ENCODE measurements at places on chromosomes 13 and 19.

- no peak overlapping the region for H3K27ac ChIP-seq
- no peaks in the 10 kb centered on the region for H3K27me3 ChIP-seq
- H3K36me3 ChIP-seq, result no peaks in the 10 kb centered on the region
Observed at GRCh38 chr13:38636761-38637160, 50.1 kb upstream of the FREM2 start.

GRCh38 chr13:50387051-50387581 is 371.9 kb downstream of the KCNRG start:
- H3K4me1 ChIP-seq, result peaks cover 4% of the 10 kb centered on the region
- no peak overlapping the region for H3K4me3 ChIP-seq
- no peak overlapping the region for H3K27ac ChIP-seq
- no peak for DNase-seq

- H3K36me3 ChIP-seq, result peaks cover 21% of the 10 kb centered on the region
- DNase-seq, result no peak
- H3K4me1 ChIP-seq, result peaks cover 16% of the 10 kb centered on the region
- no peak overlapping the region for H3K27ac ChIP-seq
- H3K27me3 ChIP-seq, result peaks cover 17% of the 10 kb centered on the region
Observed at GRCh38 chr19:55341595-55342531, 2.2 kb downstream of the KMT5C start.

DNA sequence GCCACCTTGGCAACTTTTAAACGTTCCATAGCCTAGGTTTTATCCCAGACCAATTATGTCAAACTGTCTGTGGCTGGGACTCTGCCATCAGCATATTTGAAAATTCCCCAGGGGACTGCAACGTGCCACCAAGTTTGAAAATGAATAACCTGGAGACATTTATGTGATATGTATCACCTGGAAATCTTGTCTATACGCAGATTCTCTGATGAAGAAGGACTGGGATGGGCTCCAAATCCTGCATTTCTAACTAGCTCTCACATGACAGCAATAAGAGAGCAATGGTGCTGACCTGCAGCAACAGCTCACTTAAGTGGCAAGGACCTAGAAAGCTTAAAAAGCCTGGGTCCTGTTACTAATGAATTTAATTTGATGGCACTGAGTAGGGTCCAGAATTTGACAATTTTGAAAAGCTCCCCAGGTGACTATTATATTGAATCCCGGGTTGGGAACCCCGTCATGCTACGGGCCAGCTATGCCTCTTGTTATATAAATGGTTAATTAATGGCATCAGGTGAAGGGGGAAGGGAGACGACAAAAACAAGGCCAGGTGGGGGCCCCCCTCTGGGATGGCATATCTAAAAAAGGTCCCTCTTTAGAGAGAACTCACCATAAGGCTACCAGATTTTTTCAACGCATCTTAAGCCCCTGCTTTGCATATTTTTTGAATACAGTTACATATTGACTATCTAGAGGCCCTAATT is 213.7 kb downstream of the ZIC5 start:
- no peak for DNase-seq
- peaks cover 35% of the 10 kb centered on the region for H3K36me3 ChIP-seq
- H3K4me1 ChIP-seq, result peaks cover 9% of the 10 kb centered on the region
- H3K27ac ChIP-seq, result no peak overlapping the region
- H3K4me3 ChIP-seq, result no peak overlapping the region
- no peaks in the 10 kb centered on the region for H3K27me3 ChIP-seq

GRCh38 chr19:7879111-7879807 is 5.1 kb upstream of the PRR36 start:
- H3K4me3 ChIP-seq, result no peak overlapping the region
- no peak overlapping the region for H3K27ac ChIP-seq
- peaks cover 32% of the 10 kb centered on the region for H3K27me3 ChIP-seq
- H3K36me3 ChIP-seq, result peaks cover 1% of the 10 kb centered on the region
- H3K4me1 ChIP-seq, result peaks cover 5% of the 10 kb centered on the region

GRCh38 chr19:1163283-1163933 is 10.7 kb downstream of the SBNO2 start:
- H3K27ac ChIP-seq, result no peak overlapping the region
- H3K36me3 ChIP-seq, result peaks cover 12% of the 10 kb centered on the region
- no peak for DNase-seq

- peaks cover 14% of the 10 kb centered on the region for H3K36me3 ChIP-seq
- H3K27ac ChIP-seq, result no peak overlapping the region
- DNase-seq, result peak; percentile 38
- H3K4me3 ChIP-seq, result no peak overlapping the region
Observed at GRCh38 chr19:46753420-46754155, 7.3 kb upstream of the STRN4 start.

DNA sequence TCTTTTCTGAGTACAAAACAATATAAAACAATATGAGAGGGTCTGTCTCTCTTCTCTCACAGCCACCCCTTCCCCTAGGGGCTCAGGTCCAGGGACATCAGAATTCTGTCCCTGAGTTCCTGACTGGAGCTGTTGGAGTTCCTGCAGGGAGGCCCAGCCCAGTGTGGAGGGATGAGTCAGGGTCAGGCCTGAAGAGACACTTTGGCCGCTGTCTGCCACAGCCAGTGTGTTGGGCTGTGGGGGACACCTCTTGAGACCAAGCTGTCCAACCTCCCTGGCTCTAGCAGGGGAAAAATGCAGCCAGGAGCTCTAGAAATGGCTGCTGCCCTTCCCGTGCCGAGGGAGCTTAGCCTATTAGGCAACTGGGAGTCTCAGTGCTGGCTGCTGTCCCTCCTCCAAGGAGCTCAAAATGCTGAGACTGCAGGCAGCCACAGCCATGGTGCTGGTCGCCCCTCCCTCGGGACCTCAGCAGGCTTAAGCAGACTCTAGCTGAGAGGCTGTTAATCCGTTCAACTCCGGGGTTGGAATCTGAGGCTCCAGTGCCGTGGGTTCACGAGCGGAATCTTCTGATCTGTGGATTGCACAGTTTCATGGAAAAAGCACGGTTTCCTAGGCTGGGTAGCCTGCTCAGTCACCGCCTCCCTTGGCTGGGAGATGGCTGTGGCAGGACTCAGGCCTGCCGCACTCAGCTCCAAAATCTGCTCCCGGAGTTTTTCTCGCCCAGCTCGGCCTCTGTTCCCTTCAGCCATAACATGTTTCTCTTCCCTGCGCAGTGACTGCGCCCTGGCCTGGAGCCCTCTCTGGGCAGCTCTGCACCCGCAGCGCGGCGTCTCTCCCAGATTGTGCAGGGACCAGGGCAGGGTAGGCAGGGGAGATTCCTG is 3.8 kb upstream of the ZNF626 start:
- DNase-seq, result no peak
- peaks cover 20% of the 10 kb centered on the region for H3K4me1 ChIP-seq
- peak overlapping the region; percentile 77 for H3K4me3 ChIP-seq

GRCh38 chr19:16449330-16449961 is 22.3 kb downstream of the EPS15L1 start:
- DNase-seq, result peak; percentile 66
- H3K4me1 ChIP-seq, result peaks cover 91% of the 10 kb centered on the region
- peak overlapping the region; percentile 76 for H3K4me3 ChIP-seq
- H3K36me3 ChIP-seq, result peaks cover 34% of the 10 kb centered on the region

DNA sequence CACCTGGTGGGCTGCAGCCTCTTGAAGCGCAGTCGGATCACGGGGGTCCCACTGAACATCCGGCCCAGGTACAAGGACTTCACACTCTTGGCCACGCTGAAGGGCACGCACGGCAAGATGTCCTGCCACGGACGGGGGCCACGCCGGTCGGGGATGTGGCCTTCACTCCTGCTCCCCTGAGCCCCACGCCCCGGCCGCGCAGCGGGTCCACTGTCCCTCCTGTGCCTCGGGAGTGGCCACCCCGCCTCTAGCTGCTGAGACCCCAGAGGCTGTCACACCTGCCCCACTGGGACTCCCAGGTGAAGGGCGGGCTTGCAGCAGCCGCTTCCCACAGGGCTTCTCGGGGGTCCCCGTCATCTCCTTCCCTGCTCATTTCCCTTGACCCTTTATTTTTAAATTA is 31.2 kb downstream of the GAS6 start:
- peaks cover 11% of the 10 kb centered on the region for H3K4me1 ChIP-seq
- peaks cover 47% of the 10 kb centered on the region for H3K36me3 ChIP-seq
- no peak overlapping the region for H3K4me3 ChIP-seq
- no peak for DNase-seq
- no peaks in the 10 kb centered on the region for H3K27me3 ChIP-seq
- H3K27ac ChIP-seq, result no peak overlapping the region

GRCh38 chr19:14059093-14059480 is 2.8 kb downstream of the PALM3 start:
- no peak for DNase-seq
- peaks cover 64% of the 10 kb centered on the region for H3K27me3 ChIP-seq
- H3K27ac ChIP-seq, result no peak overlapping the region

GRCh38 chr19:15289673-15290072 is 42.7 kb downstream of the BRD4 start:
- peak overlapping the region; percentile 87 for H3K27ac ChIP-seq
- no peak overlapping the region for H3K4me3 ChIP-seq
- H3K36me3 ChIP-seq, result peaks cover 10% of the 10 kb centered on the region

DNA sequence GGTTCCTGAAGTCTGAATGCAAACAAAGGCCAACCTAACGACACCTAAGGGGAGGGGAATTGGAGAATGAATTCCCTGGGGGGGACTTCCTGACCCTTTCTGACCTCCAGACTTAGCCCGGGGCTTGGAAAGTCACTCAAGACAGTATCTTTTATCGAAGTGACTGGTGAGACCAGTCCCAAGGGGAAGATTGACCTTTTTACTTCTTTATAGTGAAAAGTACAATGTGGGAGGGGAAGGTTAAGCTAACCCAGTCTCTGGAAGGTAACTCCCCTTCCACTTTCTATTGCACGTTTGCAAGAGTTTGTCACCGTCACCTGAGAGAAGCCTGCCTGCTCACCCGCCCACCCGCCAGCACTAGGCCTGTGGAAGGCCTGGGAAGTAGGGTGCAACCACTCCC is 111.9 kb downstream of the EFNB2 start:
- H3K27me3 ChIP-seq, result peaks cover 11% of the 10 kb centered on the region
- H3K27ac ChIP-seq, result peak overlapping the region; percentile 71
- H3K36me3 ChIP-seq, result no peaks in the 10 kb centered on the region
- no peak overlapping the region for H3K4me3 ChIP-seq
- DNase-seq, result peak; percentile 36
- peaks cover 5% of the 10 kb centered on the region for H3K4me1 ChIP-seq

- peaks cover 15% of the 10 kb centered on the region for H3K27me3 ChIP-seq
- H3K36me3 ChIP-seq, result no peaks in the 10 kb centered on the region
- H3K4me3 ChIP-seq, result no peak overlapping the region
Observed at GRCh38 chr13:94408314-94409036, 71.0 kb downstream of the DCT start.

GRCh38 chr19:45391346-45391745 is 13.5 kb downstream of the PPP1R13L start:
- no peaks in the 10 kb centered on the region for H3K36me3 ChIP-seq
- DNase-seq, result no peak
- H3K27ac ChIP-seq, result no peak overlapping the region
- H3K4me3 ChIP-seq, result no peak overlapping the region
- H3K4me1 ChIP-seq, result peaks cover 5% of the 10 kb centered on the region
- peaks cover 20% of the 10 kb centered on the region for H3K27me3 ChIP-seq

GRCh38 chr13:53285896-53286430 is 257.4 kb downstream of the OLFM4 start:
- no peaks in the 10 kb centered on the region for H3K27me3 ChIP-seq
- H3K27ac ChIP-seq, result no peak overlapping the region
- H3K36me3 ChIP-seq, result no peaks in the 10 kb centered on the region
- no peak for DNase-seq
- H3K4me3 ChIP-seq, result no peak overlapping the region
- no peaks in the 10 kb centered on the region for H3K4me1 ChIP-seq

DNA sequence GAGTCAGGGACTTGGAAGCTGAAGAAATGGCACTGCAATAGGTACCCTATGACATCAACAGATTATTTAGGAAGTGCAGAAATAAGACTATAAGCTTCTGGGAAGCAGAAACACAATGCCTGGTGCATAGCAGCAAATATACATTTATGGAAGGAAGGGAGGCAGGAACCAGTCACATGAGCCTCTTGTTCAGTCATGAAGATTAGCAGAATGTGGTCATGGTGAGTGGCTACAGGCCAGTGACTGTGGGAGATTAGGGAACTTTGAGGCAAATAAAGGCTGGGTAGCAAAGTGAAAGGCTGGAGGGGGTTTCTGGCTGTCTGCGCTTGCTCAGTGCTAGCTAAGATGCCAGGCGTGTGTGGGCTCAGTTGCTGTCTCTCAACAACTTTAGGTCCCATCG is 96.3 kb downstream of the EPSTI1 start:
- peaks cover 2% of the 10 kb centered on the region for H3K4me1 ChIP-seq
- H3K27ac ChIP-seq, result no peak overlapping the region
- peaks cover 24% of the 10 kb centered on the region for H3K36me3 ChIP-seq

DNA sequence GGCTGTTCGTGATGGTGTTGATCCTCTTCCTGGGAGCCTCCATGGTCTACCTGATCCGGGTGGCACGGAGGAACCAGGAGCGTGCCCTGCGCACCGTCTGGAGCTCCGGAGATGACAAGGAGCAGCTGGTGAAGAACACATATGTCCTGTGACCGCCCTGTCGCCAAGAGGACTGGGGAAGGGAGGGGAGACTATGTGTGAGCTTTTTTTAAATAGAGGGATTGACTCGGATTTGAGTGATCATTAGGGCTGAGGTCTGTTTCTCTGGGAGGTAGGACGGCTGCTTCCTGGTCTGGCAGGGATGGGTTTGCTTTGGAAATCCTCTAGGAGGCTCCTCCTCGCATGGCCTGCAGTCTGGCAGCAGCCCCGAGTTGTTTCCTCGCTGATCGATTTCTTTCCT is 12.2 kb upstream of the C19orf33 start:
- no peak for DNase-seq
- no peaks in the 10 kb centered on the region for H3K27me3 ChIP-seq
- no peak overlapping the region for H3K4me3 ChIP-seq
- H3K27ac ChIP-seq, result no peak overlapping the region
- H3K4me1 ChIP-seq, result peaks cover 8% of the 10 kb centered on the region

DNA sequence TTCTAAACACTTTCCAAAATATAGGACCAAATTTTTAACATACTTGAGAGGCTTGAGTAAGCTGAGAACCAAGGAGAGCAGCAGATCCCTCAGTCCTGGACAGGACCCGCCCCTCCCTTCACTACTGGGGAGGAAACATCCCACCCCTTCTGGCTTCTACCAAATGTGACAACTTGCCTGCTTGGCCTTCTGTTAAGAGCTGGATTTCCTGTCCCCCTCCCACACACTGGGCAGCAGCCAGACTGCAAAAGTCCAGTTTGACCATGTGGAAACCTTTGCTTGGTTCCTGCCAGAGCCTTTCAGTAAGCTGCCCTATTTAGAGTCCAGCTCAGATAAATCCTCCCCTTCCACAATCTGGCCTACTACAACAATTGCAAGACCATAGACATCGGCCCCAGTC is 84.3 kb downstream of the FGF14 start:
- H3K27ac ChIP-seq, result no peak overlapping the region
- no peaks in the 10 kb centered on the region for H3K4me1 ChIP-seq
- no peaks in the 10 kb centered on the region for H3K36me3 ChIP-seq
- H3K27me3 ChIP-seq, result peaks cover 5% of the 10 kb centered on the region
- no peak for DNase-seq
- H3K4me3 ChIP-seq, result no peak overlapping the region

DNA sequence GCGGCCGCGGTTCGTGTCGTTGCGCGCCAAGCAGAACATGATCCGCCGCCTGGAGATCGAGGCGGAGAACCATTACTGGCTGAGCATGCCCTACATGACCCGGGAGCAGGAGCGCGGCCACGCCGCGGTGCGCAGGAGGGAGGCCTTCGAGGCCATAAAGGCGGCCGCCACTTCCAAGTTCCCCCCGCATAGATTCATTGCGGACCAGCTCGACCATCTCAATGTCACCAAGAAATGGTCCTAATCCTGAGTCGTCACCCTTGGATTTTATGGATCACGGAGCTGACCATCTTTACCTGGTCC is 475 bp downstream of the MRPL57 start:
- peak overlapping the region; percentile 100 for H3K4me3 ChIP-seq
- peaks cover 3% of the 10 kb centered on the region for H3K36me3 ChIP-seq
- H3K4me1 ChIP-seq, result peaks cover 19% of the 10 kb centered on the region
- no peak for DNase-seq
- H3K27ac ChIP-seq, result peak overlapping the region; percentile 99

GRCh38 chr19:58182577-58182988 is 278 bp upstream of the ZNF274 start:
- H3K27ac ChIP-seq, result peak overlapping the region; percentile 100
- peaks cover 27% of the 10 kb centered on the region for H3K4me1 ChIP-seq
- H3K4me3 ChIP-seq, result peak overlapping the region; percentile 96
- peaks cover 42% of the 10 kb centered on the region for H3K36me3 ChIP-seq
- no peaks in the 10 kb centered on the region for H3K27me3 ChIP-seq
